ENCODE measurements at places on chromosomes 13 and 19.

- no peak for DNase-seq
Measured at GRCh38 chr19:49678985-49679770, 2.1 kb downstream of the PRMT1 start.

- no peak for DNase-seq
Measured at GRCh38 chr19:45094707-45095106, 1.7 kb downstream of the PPP1R37 start.

GRCh38 chr13:93450191-93450621 lies 223.6 kb downstream of the GPC6 start:
- peak; percentile 13 for DNase-seq

GRCh38 chr19:43362179-43362578 lies 8.7 kb downstream of the CD177 start:
- DNase-seq, result peak; percentile 63

DNA sequence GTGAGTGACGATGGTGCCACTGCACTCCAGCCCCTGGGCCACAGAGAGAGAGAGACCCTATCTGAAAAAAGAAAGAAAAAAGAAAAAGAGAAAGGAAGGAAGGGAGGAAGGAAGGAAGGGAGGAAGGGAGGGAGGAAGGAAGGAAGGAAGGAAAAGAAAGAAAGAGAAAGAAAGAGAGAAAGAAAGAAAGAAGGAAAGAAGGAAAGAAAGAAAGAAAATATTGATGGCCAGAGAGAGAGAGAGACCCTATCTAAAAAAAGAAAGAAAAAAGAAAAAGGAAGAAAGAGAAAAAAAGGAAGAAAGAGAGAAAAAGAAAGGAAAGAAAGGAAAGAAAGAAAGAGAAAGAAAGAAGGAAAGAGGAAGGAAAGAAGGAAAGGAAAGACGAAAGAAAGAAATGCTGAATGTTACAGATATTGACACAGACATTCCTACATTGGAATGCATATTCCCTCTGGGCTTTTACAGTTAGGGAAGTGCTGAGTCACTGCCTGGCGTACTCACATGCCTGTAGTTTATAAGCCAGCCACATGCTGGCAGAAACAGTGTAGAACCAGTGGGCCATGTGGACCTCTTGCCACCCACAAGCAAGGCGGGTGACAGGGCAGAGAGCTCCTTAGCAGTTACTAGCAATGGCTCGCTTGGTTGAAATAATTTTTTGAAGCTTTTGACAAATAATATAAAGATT lies 34.6 kb upstream of the SLC46A3 start:
- peak; percentile 96 for DNase-seq

DNA sequence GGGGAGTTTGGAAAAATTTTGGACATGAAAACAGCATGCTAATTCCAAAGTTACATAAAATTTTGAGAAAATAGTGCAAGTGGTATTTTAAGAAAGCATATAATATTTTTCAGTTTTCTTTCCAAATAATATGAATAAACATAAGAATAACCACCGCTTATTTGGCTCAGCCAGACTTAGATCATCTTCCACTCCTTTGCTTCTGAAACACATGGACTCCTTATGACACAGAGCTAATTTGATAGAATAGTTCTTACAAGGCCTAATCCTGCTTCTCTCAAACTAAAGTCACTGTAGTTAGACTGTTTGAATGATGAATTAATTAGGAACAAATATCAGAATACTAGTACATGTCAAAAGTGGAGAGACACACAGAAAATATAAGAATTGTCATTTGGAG lies 165.5 kb downstream of the POSTN start:
- DNase-seq, result no peak

GRCh38 chr13:80924596-80924995 lies 583.7 kb upstream of the SPRY2 start:
- no peak for DNase-seq

DNA sequence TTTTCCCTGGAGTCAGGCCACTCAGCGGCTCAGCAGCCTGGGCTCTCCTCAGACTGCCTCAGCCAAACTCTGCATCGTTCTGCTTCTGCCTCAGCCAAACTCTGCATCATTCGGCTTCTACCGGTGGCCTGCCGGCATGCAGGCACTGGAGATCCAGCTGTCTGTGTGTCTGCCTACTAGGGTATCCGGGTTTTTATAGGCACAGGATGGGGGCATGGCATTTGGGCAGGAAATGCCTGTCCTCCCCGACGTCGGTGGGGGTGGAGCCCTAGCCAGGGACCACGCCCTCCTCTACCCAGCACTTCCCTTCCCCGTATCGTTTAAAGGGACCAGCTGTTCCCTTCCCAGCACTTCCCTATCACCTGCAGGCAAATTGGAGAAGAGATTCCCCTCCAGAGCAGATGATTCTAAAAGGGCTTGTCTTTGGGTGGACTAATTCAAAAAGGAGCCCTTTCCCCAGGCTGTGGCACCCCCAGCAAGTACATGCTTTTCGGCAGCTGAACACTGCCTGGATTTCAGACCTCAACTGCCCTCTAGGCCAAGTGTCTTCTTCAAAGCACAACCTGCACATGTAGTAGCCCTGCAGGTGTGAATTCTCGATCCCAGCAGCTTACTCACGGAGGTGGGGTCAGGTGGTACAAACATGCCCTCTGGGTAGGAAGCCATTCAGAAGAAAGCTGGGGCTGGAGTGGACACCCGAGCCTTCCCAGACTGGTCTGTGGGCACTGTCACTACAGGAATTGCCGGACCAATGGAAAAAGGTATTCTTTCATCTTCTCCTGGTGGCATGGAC lies 25.4 kb upstream of the GPR12 start:
- peak; percentile 42 for DNase-seq

- DNase-seq, result no peak
Measured at GRCh38 chr13:95929430-95929829, 123.8 kb downstream of the UGGT2 start.

- DNase-seq, result peak; percentile 10
Measured at GRCh38 chr13:31073859-31074718, 87.6 kb downstream of the HSPH1 start.

DNA sequence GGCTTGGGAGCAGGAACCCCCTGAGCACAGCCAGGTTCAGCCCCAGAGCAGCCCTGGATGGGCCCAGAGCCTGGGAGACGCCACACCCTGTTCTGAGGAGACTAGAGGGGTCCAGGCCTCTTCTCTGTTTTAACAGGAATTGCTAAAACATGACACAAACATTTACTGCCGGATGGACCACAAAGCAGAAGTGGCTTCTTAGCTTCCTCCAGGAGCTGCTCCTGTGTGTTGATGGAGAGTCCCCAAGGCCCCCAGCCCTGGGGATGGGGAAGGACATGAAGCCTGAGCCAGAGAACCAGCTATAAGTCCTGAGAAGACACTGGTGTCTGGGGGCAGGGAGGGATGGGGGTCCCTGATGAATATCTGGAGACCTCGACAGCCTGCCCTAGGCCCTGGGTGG lies 14.6 kb downstream of the CEACAM3 start:
- DNase-seq, result no peak

GRCh38 chr19:40607311-40608239 lies 6.4 kb downstream of the LTBP4 start:
- no peak for DNase-seq

- DNase-seq, result no peak
Measured at GRCh38 chr19:35240327-35240726, 8.5 kb upstream of the LSR start.

GRCh38 chr13:61727767-61728166 lies 312.1 kb upstream of the PCDH20 start:
- no peak for DNase-seq

DNA sequence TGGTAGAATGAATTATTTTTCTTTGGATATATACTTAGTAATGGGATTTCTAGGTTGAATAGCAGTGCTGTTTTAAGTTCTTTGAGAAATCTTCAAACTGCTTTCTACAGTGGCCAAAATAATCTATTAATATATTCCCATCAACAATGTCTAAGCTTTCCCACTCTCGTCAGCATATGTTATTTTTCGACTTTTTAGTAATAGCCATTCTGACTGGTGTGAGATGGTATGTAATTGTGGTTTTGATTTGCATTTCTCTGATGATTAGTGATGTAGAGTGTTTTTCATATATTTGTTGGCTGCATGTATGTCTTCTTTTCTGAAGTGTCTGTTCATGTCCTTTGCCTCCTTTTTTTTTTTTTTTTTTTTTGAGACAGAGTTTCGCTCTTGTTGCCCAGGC lies 90.2 kb upstream of the CSNK1A1L start:
- DNase-seq, result no peak

GRCh38 chr19:6590258-6590826 lies 608 bp downstream of the CD70 start:
- DNase-seq, result no peak

GRCh38 chr19:45767881-45768654 lies 984 bp downstream of the SIX5 start:
- peak; percentile 68 for DNase-seq

- DNase-seq, result no peak
Measured at GRCh38 chr19:979318-979741, 4.8 kb upstream of the WDR18 start.

GRCh38 chr13:85405316-85405897 lies 393.8 kb downstream of the SLITRK6 start:
- no peak for DNase-seq

GRCh38 chr19:53813996-53814395 lies 10.1 kb downstream of the NLRP12 start:
- DNase-seq, result peak; percentile 70

GRCh38 chr19:10737722-10738121 lies 19.8 kb downstream of the DNM2 start:
- DNase-seq, result no peak

DNA sequence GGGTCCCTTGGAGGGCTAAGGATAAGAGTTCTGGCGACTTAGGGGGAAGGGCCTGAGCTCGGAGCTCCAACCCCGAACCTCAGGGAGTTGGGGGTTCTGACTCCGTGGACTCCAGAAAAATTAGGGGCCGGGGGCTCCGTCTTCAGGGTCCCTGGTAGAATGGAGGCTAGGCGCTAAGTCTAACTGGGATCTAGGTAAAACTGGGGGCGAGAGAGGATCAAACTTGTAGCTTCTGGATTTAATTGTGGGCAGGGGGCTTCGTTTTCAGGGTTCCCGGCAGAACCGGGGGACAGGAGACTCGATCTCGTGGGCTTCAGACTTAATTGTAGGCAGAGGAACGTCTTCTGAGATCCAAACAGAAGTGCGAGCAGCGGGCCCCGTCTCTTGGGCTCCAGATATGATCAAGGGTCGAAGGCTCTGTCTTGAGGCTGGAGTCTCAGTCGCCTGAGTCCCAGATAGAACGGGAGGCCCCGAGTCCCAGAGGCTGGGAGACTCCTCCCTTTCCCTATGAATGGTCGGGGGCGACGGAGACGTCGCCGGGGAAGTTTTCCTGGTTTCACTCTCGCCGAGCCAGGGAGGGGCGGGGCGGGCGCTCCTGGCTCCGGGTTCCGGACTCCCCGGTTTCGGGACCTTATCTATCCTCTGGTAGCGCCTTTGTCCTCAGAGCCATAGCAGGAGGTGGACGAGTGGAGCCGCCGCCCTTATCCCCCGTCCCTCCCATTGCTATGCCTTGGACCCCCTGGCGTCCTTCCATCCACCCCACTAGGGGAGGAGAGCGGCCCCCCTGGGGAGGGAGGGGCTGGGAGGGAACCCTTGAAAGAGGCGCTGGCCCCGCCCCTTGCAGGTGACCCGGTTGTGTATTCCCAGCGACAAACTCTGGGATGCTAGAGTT lies 1.3 kb downstream of the NECTIN2 start:
- peak; percentile 80 for DNase-seq

DNA sequence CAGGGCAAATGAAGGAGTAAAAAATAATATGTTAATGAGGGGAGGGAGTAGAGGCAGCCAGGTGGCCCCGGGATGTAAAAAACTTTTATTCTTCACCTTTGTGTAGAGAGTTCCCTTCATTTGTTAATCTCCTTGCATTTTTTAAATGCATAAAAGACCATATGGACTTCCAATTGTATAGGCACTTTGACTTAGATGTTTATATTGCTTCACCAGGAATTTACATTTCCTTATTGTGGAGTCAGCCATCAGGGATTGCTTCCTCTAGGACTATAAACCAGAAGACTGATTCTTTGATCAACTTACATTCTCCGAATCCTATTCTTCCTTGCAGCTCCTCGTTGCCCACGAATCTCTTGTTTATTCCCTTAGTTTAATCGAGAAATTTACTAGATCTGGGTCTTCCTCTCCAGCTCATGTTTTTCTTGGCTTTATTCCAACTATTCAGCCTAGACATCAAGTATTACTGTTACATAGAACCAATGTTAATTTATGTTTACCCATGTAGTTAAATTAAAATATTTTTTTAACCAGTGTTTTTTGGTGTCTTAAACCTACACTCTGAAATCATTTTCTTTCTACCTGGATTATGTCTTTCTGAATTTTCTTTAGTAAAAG lies 1187.0 kb upstream of the SLC10A2 start:
- DNase-seq, result no peak

DNA sequence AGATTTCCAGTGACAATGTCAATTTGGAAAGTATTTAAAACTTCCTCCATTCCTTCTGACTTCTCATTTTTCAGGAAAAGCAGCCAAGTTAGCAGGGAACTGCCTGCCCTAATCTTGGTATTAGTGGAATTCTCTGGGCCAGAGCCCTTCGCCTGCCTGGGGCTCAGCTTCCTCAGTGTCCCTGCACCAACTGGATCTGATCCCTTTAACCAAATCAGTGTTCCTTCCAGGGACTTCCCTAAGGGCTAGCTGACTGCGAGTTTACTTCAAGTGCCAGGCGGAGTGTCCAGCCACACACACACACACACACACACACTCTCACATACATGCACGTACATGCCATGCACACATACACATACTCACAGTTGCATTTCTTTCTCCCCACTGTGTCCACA lies 20.0 kb downstream of the RAB20 start:
- DNase-seq, result no peak

GRCh38 chr13:20019043-20019442 lies 60.5 kb downstream of the ZMYM2 start:
- no peak for DNase-seq

- DNase-seq, result peak; percentile 96
Measured at GRCh38 chr19:35757231-35757748, 461 bp upstream of the HSPB6 start.

DNA sequence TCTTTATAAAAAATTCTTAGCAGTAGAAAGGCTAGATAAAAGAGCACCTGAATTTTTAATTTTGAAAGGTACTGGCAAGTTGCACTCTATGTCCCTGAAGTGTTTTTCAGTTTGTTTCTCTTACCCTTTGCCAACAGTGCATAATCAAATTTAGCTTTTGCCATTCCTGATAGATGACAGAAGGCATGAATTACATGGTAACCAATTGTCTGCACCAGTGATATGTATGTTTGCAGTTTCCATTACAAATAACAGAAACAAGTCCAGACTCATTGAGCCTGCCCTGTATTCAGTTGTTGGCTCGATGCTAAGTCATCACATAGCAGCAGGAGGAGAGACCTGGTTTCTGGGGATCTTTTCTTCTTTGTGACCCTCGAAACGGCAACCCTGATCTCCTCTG lies 309.8 kb downstream of the DNAJC15 start:
- DNase-seq, result no peak

- peak; percentile 29 for DNase-seq
Measured at GRCh38 chr13:48411841-48412531, 927 bp downstream of the LPAR6 start.

Measured in EL (cell line).